Left ventricle myocardium superior (tissue), 1 donor: ENCODE measurements at places on chromosomes 7 and 10. TPM values are rescaled to one million over a fixed set of nuclear protein-coding genes. Genes with fewer than 3 reads are reported as not detected.

GRCh38 chr7:70477036-70478010 is 654.6 kb upstream of the GALNT17 start:
- DNase-seq: no peak

- no peak for DNase-seq
Measured at GRCh38 chr7:150944066-150945042, 33.8 kb downstream of the KCNH2 start.

DNA sequence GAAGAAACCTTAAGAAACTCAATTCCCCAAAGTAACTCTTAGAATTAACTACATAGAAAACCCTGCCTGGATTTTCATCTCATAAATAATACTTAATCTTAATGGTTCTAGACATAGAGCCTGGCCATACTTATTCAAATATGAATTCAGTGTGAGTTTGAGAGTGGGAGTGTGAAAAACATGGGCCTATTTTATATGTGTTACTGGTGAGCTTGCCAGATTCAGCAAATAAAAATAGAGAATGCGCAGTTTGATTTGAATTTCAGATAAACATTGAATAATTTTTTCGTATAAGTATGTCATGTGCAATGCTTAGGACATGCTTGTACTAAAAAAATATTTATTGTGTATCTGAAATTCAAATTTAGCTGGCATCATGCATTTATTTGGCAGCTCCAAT is 473.9 kb upstream of the FZD8 start:
- DNase-seq: no peak

DNA sequence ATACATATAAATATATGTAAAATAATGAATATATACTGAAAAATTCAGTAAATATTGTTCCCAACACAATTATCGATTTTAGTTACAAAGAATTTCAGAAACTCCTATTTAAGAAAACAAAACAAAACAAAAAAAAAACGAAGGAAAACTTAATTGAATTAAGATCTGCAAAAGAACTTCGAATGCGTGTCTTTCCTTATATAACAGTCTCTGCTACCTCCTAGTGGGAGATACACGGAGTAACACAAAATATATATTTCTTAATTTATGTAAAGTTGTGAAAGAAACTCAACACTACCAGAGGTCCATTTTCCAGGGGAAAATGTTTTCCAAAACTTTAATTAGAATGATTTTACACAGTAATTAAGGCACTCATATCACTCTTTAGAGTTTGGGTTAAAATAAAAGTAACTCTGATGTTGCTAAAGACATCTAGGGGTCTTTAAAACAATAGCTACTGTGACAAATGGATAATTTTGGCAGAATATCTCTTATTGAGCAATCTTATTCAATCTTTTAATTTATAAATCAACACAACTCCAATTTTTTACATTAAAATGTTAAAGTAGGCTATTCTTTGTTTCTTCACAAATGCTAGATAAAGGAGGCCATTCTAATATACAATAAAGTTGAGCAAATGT is 41.6 kb downstream of the NEBL start:
- no peak for DNase-seq

- DNase-seq: peak; percentile 19
Measured at GRCh38 chr7:497346-497745, 22.3 kb downstream of the PDGFA start.

DNA sequence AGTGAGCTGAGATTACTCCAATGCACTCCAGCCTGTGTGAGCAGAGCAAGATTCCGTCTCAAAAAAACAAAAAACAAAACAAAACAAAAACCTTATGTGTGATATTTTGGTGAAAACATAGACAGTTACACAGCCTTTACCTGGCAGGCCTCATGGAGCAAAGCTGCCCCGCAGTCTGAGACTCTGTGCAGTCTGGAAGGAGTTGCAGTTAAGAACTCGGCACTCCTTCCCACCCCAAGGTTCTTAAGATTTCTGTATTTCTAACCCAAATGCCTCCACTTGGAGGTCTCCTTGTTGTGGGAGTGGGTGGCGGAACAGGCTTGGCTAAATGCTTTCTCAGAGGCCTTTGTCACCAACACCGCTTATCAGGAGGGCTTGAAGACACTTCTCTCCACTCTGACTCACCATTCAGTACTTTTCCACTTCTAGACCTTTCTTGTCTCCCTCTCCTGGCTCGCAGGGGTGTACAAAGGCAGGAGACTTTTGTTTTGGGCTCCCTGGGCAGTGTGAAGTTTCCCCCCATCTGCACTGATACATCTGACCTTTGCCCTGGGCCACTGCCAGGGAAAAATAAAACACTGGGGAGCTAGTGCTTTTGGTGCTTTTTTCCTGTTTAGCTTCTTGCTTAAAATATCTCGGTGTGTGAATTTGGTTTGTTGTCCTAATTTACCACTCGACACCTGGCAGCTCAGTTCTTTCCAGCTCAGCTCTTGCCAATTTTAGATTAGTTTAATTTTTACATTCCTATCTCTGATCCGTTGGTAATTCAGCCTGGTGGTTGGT is 51.3 kb upstream of the MAGI2 start:
- DNase-seq: no peak

- no peak for DNase-seq
Measured at GRCh38 chr7:106827626-106828025, 37.5 kb upstream of the PIK3CG start.

DNA sequence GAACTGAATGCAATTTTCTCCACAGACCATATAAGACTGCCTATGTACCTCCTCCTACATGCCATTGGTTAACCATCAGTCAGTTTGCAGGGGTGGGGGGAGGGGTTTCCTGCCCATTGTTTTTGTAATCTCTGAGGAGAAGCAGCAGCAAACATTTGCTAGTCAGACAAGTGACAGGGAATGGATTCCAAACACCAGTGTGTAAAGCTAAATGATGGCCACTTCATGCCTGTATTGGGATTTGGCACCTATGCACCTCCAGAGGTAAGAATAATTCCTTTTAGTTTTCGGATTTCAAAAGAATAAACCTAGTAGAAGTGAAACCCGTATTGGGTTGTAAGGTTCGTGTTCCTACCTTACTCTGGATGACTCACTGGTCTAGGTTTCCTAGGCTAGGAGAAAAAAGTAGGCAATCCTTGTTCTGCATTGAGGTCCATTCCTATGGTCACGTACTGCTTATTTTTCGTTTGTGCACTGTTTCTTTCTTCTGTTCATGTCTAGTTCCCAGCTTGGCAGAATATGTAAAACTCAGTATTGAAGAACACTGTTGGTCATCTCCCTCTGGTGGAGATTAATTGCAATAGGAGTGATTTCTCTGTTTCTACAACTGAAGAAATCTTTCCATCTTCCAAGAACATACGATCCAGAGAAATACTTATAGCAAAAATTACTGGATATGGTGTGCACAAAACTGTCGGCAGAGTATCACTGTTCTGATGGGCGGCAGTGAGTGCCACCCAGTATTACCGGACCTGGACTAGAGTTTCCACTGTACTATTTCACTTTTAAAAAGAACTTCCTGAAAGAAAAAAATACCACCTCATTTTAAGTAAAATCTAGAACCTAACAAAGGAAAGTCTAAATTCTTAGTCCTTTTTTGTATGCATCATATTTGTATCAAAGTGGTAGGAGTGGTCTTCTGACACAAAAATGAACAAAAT is at the start of gene AKR1C3:
AKR1C3 (plus strand) TSS at position 150 of the 941 bp plus-strand sequence; CDS start at position 181, 31 bp downstream.
- no peak for DNase-seq

GRCh38 chr10:79102498-79102874 is 33.7 kb downstream of the ZMIZ1 start:
- DNase-seq: no peak

DNA sequence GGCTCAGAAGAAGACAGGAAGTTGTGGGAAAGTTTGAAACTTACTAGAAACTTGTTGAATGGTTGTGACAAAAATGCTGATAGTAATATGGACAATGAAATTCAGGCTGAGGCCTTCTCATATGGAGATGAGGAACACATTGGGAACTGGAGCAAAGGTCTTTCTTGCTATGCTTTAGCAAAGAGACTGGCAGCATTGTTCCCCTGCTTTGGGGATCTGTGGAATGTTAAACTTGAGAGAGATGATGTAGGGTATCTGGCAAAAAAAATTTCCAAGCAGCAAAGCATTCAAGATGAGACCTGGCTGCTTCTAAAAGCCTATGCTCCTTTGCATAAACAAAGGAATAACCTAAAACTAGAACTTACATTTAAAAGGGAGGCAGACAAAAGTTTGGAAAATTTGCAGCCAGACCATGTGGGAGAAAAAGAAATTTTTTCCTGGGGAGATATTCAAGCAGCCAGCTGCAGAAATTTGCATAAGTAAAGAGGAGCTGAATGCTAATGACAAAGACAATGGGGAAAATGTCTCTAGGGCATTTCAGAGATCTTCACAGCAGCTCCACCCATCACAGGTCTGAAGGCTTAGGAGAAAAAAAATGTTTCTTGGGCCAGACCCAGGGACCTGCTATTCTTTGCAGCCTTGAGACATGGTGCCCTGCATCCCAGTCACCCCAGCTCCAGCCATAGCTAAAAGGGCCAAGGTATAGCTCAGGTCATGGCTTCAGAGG is 16.5 kb upstream of the KCND2 start:
- DNase-seq: no peak

DNA sequence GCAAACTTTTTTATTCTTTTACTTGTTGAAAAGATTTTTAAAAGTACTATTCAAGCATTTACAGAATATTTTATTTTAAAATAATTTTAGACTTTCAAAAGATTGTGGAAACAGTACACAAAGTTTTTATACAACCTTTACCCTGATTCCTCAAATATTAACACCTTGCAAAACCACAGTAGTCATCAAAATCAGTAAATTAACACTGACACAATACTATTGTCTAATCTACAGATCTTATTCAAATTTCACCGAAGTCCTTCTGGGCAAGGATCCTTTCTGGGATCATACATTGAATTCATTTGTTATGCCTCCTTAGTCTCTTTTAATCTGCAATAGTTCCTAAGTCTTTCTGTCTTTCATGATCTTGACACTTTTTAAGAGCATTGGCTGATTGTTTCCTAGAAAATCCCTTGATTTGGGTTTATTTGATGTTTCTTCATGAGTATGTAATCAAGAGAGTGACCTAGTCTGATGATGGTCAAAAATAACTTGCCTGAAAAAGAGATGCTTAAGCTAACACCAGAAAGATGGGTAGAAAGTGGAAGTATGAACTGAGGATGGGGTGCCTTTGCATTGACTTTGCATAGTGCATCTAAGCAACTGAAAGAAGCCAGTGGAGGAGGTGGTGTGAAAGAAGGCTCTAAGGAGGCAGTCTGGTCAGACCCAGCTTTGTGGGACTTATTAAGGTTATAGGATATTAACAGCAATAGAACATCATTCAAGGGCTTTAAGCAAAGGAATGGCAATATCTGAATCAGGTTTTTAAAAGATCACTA is 9.7 kb downstream of the STAMBPL1 start:
- DNase-seq: no peak

- DNase-seq: peak; percentile 63
Measured at GRCh38 chr7:46681865-46682503, 760.9 kb upstream of the IGFBP3 start.

DNA sequence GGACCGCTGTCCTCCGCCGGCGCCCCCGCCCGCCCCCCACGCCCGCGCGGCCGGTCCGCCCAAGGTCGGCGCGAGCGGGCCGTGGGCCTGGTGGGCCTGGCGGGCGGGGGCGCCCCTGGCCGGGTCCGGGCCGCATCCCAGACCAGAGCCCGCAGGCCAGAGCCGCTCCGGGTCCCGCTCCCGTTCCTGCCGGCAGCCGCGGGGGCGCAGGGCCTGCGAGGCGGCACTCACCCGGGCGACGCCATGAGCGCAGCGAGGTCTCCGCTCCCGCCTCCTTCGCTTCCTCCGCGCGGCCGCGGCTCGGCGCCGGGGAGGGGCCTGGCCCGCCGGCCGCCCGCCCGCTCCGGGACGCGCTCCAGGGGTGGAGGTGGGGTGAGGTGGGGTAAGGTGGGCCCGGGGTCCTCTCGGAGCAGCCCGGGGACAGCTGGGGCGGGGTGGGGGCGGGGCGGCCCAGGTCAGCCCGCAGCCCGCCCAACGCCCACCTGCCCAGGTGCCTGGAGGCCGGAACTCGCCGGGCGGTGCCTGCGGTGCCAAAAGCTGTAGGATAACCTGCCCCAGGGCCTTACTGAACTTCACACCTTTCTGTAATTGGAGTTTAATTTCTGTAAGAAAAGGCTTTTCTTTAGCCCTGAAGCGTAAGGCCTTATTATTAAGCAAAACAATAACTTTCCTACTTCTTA is at the start of gene URGCP:
URGCP (minus strand) TSS at position 266 of the 680 bp plus-strand sequence; CDS start at position 245, 21 bp downstream.
- DNase-seq: peak; percentile 77

DNA sequence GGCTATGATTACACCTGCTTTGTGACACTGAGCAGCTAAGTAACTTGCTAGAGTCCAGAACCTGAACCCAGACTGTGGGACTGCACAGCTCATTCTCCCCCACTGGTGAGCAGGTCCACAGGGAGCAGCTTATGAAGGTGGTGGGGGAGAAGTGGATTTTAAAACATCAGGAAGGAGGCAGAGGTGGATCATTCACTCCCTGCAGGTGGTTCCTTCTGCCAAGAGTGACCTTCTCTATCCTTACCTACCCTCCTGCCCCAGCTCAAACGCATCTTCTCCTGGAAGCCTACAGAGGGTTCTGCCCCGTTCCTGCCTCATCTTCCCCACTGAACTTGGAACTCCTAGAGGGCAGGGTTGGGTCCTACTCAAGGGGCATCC is 539 bp upstream of the FAM241B start:
- no peak for DNase-seq

DNA sequence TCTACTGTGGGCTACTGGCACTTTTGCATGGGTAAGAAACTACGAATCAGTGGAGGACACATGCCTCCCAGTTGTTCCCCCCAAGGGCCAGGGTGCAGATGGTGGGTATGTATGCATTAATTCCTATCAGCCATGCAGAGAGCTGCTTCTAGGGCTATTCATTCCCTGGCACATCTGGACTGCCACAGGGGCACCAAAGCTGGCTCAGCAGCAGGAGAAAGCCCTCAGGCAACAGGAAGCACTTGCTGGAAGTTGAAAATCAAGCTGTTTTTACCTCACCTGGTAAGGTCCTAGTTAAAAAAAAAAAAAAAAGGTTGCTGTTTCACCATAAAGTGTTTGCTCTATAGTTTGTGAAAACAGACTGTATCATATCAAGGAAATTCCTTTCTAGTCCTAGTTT is 1342.6 kb downstream of the REEP3 start:
- no peak for DNase-seq

- no peak for DNase-seq
Measured at GRCh38 chr7:114530057-114530611, 115.5 kb downstream of the FOXP2 start.

The FGFBP3 gene
- total RNA-seq: 0.27 TPM

The MACROH2A2 gene
- total RNA-seq: 15.2 TPM

The GBF1 gene
- 41.7 TPM for total RNA-seq

The GIMAP4 gene
- 40.2 TPM for total RNA-seq
